SK-N-MC (cell line): ENCODE measurements at places on chromosomes 11 and 22.

DNA sequence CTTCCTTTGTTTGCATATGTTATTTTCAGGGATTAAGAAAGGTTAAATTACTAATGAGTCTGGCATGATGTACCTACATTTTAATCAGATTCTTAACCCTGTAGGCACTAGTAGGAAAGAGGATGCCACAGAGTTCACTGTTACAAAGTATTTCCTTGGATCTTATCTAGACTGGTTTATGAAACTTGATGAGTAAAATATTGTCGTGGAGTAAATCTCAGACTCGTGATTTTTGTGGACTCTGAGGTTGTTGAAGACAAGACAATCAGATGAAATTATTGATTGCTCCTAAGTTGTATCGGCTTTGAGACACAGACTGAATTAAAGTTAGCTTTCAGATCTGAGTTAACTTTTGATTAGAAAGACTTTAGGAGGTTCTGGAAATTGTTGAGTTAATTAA, 6.0 kb downstream of the KMT2A start:
- no peak for DNase-seq

- DNase-seq, result peak; percentile 61
Observed at GRCh38 chr11:44310463-44311272, 729 bp upstream of the ALX4 start.

- no peak for DNase-seq
Observed at GRCh38 chr11:109140426-109140825, 281.6 kb upstream of the C11orf87 start.

DNA sequence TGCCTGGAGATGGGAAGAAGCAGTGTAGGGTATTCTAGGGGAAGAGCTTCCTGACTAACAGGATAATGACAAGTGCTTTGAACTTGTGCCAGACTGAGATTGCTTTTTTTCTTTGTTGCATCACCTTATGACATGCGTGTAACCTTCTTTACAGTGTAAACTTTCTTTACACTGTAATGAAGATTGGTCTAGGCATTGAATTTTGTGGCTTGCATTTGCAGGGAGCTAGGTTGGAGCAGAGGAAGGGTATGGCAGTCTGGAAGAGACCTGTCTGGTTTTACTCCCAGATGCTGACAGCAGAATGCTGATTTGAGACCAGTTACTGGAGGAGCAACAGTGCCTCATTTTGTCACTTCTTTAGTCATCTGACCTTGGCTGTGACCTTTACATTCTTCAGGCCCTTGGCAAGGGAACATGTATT, 5.6 kb downstream of the DDB2 start:
- DNase-seq, result no peak

DNA sequence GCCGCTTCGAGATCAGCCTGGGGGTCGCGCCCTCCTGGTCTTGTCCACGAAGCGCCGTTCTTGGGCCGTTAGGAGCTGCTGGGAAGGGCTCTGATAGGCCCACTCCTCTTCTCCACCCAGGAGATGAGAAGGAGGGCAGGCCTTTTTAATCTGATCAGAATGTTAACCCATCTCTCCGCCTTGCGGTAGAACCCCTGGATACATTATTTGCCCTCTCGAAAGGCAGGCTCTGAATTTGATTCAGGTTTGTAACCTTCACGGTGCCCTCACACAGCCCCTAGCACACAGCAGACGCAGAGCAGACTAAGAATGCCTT, at the start of gene CCDC83:
Gene CCDC83 (plus strand): TSS at position 43 of the 316 bp plus-strand sequence. CDS start 9,741 bp downstream, outside the sequence.
- no peak for DNase-seq

DNA sequence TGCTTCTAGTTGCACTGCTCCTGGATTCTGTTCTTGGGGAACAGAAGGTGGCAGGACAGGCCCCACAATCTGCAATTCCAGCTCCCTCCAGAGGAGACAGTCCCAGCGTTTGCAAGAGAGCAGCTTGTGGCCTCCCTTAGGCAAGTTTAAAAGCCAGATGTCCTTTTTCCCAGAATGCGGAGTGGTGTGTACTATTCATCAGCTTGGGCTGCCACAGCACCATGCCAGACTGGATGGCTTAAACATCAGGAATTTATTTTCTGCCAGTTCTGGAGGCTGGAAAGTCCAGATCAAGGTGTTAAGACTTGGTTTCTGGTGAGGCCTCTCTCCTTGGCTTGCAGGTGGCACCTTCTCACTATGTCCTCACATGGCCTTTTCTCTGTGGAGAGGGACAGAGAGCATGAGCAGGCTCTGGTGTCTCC, 11.7 kb downstream of the MIAT start:
- no peak for DNase-seq

DNA sequence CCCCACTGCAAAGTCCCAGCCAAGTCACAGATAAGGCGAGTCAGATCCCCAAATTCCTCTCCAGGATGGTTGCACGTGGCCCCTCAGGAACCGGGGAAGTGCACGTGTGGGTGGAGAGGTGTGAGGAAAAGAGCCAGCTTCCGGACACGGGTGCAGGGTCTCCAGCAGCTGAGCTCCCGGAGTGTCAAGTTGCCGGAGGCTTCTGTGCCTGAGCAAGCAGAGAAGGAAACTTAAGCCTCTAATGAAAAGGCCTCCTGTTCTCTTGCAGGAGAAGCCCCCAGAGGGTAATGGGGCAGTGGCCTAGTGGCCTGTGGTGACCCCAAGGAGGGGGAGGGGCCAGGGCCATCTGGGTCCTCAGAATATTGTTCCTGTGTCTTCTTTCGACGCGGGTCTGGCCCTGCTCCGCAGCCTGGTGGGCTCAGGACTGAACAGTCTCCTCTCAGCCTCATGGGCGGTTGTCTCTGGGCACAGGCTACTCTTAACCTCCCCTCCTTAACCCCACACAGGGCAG, 147.9 kb downstream of the FEZ1 start:
- no peak for DNase-seq

DNA sequence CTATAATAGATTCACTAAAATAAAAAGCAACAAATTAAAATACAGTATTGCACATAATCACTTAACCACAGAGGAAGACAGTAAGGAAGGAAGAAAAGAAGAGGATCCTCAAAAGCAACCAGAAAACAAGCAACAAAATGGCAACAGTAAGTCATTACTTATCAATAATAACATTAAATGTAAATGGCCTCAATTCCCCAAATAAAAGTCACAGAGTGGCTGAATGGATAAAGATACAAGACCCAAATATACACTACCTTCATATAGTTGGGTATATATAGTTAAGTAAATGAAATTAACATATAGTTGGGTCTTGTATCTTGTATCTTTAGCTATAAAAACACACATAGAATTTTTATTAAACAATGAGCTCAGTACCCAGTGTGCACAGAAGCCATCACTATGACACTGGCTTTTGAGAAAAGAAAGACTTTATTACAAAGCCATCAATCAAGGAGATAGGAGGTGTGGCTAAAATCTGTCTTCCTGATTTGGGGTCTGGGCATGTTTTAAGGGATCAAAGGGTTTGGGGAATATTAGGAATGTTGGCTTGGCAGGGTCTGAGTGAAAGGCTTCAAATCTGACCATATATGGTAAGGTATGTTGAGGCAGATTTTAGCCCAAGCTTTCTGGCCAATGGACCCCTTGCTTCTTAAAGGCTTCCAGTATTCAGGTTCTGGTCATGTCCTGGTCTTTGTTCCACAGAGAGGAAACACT, 13.4 kb upstream of the GLYAT start:
- no peak for DNase-seq

DNA sequence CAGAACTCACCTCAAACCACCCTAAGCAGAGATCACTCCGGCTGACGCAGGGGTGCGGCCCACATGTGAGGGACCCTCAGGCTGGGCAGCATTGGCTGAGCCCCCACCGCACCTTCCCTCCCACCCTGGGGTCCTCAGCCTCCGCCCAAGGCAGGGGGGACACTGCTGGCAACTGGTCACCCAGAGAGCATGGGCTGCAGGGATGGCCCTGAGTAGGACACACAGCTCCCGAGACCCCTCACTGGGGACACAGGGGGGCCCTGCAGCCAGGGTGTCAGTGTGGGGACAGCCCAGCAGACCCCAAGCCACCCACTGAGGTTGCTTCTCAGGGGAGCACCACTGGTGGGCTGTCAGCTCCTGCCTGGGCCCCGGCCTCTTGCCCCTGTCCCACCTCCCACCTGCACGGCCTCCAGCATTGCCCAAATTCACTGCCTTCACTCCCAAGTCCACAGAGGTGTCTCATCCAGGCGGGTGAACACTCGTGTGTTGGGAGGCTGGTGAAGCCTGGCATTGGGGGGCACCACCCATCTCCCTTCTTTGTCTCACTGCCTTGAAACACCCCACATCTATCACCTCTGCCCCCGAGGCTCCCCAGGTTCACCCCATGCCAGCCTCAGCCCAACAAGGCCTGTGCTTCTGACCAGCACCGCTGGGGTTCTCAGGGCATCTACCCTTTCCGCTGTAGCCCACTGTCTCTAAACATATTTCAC, 4.7 kb downstream of the C11orf21 start:
- DNase-seq, result no peak

- no peak for DNase-seq
Observed at GRCh38 chr22:30866216-30866615, 102.4 kb downstream of the MORC2 start.

- no peak for DNase-seq
Observed at GRCh38 chr11:69893631-69894030, 74.4 kb upstream of the FGF3 start.

DNA sequence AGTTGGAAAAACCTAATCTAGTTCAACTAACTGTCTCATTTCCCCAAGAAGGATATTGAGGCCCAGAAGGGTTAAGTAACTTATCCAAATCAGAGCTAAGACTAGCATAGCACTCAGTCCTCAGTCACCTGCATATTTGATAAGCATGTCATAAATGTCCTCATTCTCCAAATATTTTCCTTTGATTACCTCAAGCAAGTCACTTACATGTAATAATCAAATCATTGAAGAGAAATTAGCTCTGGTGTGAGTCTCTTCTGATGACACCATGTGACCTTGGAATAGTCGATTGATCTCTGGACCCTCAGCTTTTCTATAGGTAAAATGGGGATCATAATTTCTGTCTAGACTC, 48.8 kb upstream of the PICALM start:
- no peak for DNase-seq

- peak; percentile 12 for DNase-seq
Observed at GRCh38 chr11:86608251-86608799, 64.1 kb downstream of the ME3 start.

DNA sequence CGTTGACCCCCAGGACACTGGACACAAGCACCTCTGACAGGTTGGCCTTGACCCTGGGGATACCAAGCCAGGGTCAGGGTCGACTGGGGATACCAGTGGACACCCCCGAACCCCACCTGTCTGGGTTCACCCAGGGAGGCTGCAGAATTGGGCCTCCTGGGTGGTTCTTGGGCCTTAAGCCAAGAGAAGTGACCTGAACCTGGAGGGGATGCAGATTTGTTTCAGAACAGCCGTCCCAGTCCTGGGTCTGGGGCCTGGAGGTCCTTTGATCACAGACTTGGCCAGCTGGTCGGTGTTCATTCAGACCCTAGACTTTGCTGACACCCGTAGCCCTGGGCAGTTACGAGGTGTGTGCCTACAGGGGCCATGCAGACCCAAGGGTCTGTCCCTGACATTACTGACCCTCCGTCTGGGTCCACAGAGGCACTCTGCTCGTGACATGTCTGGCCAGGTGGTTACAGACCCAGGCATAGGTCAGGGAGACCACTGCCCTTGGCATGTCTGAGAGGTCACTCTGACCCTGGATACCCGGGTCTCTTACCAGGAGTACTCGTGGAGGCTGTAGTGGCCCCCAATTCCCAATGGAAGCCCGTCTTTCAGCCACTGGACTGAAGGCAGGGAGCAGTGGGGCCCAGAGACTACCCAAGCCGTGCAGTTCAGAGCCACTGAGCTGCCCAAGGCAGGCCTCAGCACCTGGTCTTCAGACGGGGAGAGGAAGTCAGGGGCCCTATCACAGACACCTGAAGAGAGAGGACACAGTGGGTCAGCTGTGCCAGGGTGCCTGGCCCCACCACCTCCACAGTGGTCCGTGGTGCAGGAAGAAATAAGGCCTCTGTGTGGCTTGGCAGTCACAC, 6.4 kb downstream of the SIGIRR start:
- DNase-seq, result no peak

DNA sequence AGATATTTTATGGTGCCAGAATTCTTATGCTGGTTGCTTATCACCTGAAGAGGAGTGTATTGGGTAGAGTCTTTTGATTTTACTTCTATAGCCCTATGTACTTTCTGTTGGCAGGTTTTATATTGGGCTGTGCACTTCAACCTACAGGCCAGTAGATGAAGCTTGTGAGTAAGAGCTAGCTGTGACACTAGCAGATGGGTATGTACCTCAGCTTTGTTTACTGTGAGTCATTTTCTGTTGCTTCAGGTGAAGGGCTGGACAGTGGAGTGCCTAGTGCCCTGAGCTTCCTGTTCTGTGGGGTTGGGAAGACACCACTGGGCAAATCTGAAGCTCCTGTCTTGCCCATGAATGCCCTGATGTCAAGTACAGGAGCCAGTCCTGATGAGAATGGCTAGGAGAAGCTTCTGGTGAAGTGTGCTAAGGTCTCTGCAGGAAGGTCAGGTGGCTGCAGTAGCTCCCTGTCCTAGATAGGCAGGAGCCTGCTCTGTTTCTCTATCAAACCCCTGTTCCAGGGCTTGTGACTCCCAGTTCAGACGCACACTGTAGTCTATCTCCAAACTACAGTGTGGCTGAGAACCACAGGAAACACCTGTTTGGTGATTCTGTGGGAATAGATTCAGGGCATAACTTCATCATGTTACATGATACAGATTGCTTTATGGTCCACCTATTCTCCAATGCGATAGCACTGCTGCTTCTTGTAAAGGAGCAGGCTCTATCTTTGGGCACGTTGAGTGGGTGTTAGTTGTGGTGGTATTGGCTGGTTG, 755.7 kb downstream of the KCNA4 start:
- DNase-seq, result no peak

- peak; percentile 84 for DNase-seq
Observed at GRCh38 chr22:30435674-30436126, 10.1 kb downstream of the MTFP1 start.

DNA sequence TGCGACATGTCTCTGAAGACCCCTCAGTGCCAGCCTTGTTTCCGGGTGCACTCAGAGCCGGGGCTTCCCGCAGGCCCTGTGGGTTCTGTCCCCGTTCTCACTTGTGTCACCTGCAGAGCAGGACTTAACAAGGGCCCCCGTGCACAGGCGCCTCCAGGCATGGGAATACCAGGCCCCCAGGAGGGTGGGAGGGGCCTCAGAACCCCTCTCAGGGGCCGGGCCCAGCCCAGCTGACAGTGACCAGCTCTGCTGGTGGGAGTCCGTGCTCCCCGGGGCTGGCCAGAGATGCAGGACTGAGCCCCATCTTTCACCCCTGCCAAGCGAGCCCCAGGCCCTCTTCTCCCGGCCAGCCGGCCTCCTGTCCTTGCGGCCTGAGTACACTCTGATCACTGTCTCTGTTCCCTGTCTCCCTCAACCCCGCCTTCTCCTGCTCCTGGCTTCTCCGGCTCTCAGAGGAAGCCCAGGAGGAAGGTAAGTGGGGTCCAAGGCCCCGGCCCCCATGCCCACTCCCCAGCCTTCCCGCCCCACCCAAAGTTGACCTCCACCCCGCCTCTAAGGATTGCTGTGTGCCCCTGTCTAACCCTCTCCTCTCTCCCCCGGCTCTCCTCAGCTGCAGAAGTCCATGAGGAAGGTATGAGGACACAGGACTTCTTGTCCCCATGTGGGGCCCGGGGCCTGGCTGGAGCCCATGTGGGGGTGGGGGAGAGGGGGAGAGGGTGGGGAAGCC, 5.3 kb downstream of the TNNT3 start:
- no peak for DNase-seq
